Activated T-cell treated with anti-CD3 and anti-CD28 coated beads for 1 hour (primary cell): ENCODE measurements at places on chromosomes 2 and 18.

GRCh38 chr2:127664065-127664894 lies 11.1 kb downstream of the LIMS2 start:
- DNase-seq, result no peak

GRCh38 chr2:161975062-161975812 lies 98.8 kb downstream of the DPP4 start:
- DNase-seq, result no peak

GRCh38 chr2:8196316-8196715 lies 485.5 kb upstream of the ID2 start:
- DNase-seq, result no peak

GRCh38 chr2:98634406-98635092 lies 26.2 kb downstream of the UNC50 start:
- no peak for DNase-seq

DNA sequence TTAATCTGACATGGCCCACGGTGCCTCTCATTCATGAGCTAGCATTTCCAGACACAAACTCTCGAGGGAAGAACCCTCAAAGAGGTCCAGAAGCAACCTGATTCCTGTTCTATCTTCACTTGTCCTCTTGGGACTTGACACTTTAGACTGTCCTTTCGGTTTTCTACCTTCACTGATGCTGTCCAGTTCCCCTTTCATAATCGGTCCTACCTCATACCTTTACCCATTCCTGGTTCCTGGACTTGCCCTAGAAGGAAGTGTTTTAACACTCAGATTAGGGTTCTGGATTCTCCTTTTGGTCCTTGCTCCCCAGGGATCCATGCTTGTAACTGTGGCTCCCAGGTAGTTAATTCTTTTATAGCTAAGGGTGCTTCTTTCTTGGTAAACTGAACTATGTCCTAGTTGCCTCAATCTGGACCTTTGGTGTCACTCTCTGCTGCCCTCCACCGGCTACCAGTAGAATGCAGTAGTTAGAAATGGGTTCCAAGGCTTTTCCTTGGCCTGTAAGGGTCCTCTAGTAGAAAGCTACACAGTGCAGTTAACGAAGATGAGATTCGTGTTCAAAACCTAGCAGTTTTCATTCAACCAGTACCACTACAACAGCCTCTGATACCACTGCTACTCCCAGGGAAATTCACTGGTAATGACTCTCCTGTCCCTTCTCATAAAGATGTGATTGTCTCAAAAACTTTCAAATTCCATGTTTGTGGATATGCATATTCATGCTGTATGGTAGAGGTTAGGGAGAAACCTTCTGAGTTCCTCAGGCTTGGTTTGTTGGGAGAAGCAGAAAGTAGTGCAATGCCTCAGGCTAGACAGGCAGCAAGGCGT lies 178.1 kb upstream of the CYP26B1 start:
- DNase-seq, result no peak

DNA sequence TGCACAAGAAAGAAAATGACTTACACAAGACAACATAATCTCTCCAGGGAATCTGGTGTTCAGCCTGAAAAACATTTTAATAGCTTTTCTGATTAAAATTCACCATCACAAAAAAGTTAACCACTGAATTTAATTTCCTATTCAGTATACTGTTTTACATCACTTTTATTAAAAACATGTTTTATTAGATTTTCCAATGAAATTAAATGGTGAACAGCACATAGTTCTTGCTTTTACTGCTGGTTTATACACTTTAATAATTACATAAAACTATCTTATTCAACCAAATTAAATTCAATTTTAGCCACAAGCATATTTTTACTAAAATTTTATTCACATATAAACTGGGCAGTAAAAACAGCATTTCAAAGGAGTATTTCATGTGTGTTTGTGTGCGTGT lies 138.3 kb downstream of the NOL4 start:
- DNase-seq, result no peak

- DNase-seq, result no peak
Observed at GRCh38 chr2:54858021-54858681, 134.7 kb downstream of the EML6 start.

DNA sequence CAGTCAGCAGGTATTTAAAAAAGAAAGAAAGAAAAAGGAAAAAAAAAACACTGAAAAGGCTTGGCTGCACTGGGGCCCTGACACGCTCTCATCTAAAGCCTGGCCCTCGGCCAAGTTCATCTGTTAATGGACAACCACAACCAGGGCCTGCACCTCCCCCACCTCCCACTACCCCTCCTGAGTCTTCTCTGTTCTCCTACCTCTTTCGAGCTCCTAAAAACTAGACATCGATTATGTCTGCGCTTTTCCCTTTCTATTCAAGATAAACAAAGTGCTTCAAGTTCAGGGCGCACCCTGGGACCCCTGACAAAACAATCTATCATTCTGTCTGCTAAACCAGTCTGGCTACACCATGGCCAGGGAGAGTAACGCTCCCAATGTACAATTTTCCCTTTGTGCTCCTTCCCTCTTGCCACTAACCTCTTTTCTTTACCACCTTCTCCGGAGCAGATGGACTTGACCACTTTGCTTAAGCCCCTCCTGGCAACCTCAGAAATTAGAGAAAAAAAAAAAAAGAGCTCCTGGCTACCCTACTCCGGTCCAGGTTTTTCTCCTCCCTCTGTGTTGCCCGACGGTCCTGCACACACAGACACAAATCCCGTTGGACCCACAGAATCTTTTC lies 22.7 kb downstream of the BCL11A start:
- no peak for DNase-seq

GRCh38 chr2:7015007-7015950 lies 98.1 kb downstream of the RNF144A start:
- no peak for DNase-seq

- DNase-seq, result no peak
Observed at GRCh38 chr2:74864728-74865722, 31.1 kb downstream of the HK2 start.

DNA sequence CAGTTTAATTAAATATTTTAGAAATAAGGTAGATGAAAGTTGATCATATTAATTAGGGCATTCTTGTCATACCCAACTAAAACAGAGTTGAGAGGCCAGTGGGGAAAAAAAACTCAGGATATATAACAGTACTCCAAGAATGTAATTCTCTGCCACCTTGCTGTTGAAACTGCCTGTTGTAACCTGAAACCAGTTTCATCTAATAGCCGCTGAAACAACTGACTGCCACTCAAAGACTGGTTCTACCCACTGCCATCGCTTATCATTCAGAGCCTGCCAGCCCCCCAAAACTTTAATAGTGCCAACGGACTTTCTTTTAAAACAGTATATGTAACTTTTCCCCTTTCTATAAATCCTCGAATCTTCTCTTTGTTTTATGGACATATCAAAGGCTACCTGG lies 37.7 kb upstream of the FSIP2 start:
- DNase-seq, result no peak

GRCh38 chr2:220949466-220949865 lies 622.6 kb downstream of the EPHA4 start:
- DNase-seq, result no peak

- DNase-seq, result no peak
Observed at GRCh38 chr2:216086207-216086893, 4.6 kb downstream of the TMEM169 start.
